ENCODE measurements at places on chromosomes 3 and 15.
A peak's percentile ranks its signal among the peaks of the same experiment; 100 is the strongest.

DNA sequence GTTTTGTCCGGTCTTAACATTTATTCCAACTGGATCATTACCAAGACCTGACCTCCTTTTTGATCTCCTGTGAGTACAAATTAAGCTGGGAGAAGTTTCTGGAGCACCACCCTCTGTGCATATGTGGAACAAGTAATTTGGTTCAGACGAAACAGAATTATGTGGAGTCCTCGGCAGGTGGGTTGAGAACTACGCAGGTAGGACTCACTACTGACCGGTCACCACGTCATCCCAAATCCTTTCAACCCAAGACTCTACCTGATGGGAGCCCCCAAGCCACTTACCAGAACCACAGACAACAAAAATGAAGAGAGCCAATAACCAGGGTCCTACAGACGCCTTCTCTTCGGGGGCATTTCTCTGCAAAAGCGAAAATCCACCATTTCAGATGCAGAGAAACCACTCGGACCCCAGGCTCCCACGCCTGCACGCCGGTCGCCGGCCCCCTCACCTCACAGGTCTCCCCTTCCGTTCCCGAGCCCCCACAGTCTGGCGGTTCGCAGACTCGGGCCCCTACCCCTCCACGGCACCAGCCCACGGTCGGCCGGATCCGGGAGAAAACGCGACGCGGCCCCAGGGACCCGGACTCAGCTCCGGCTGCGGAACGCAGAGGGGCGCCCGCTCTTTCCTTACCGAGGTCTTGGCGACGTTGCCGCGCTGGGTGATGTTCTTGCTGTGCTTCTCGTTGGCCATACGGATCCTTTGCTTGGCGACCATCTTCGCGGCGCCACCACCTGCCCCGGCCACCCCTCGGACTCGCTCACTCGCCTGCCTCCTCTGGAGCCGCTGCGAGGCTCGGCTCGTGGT, 674 bp downstream of the SERP1 start:
- peak; percentile 43 for DNase-seq

DNA sequence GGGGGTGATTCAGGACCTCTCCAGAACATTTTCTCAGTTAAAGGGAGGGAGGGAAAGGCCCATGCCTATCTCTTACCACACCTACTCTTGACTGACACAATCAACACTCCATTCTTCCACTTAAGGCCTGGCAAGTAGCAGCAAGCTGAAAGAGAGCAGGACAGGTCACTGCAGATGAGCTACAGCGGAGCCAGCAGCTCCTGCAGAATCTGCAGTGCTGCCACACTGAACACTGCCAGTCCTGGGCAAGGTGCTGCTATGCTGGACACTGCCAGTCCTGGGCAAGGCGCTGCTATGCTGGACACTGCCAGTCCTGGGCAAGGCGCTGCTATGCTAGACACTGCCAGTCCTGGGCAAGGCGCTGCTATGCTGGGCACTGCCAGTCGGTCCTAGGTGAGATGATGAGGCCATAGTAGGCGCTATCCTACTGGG, 143.7 kb downstream of the MYLK start:
- no peak for DNase-seq

- no peak for DNase-seq
These were observed 55.8 kb upstream of the TSPAN3 start for GRCh38 chr15:77126529-77127326.

DNA sequence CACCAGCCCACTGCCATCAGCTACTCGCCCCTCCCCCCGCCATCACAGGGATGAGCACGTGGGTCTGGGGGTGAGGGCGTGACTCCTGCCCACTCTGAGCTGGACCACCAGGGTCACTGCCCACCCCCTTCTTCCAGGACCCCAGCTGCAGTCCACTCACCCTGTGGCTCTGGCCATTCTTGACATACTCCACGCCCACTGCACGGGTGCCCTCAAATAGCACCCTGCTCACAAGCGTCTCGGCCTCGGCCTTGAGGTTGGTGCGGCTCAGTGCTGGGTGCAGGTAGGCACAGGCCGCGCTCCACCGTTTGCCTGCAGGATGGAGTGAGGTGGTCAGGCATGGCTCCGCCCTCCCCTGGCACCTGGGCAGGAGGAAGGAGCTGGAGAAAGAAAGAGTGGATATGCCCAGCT, 23.9 kb downstream of the CHDH start:
- DNase-seq, result no peak

- no peak for DNase-seq
These were observed 72.8 kb downstream of the CPN2 start for GRCh38 chr3:194278186-194278845.

GRCh38 chr3:135260025-135260424, 465.0 kb downstream of the EPHB1 start:
- DNase-seq, result no peak

DNA sequence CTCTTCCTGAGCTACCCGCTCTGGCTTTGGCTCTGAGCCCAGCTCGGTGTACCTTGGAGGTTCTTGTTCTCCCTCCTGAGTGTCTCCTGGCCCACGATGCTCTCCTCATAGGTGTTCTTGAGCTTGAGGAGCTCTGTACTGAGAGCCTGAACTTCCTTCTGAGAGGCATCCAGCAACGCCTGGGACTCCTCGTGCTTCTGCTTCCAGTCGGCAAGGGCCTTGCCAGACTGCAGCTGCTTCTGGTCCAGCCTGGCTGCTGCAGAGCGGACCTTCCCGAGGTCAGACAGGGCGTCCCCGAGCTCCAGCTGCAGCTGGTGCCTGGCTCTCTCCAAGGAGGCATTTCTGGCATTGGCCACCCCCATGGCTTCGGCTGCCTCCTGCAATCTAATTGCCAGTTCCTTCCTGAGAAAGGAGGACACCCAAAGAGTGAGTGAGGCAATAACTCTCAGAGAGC, 99.8 kb downstream of the MYH15 start:
- no peak for DNase-seq

- DNase-seq, result no peak
These were observed 46.0 kb downstream of the MEIS2 start for GRCh38 chr15:37054336-37054735.

GRCh38 chr3:22377421-22377820, 626.4 kb upstream of the ZNF385D start:
- no peak for DNase-seq

DNA sequence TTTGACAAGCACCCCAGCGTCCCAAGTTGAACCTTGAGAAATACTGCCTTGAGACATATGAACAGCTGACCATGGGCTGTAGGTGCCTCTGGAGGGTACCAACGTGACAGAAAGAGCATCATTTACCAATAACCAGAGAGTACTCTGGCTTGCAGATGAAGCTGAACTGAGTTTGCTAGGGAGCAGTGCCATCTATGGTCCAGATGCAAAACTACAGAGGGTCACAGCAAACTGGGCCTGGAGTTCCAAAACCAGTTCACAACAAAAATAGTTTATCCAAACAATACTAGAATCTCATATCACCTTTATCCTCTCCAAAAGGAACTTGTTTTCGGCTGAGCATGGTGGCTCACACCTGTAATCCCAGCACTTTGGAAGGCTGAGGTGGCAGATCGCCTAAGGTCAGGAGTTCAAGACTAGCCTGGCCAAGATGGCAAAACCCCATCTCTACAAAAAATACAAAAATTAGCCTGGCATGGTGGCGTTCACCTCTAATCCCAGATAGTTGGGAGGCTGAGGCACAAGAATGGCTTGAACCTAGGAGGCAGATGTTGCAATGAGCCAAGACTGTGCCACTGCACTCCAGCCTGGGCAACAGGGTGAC, 69.3 kb downstream of the CHAC1 start:
- peak; percentile 37 for DNase-seq

DNA sequence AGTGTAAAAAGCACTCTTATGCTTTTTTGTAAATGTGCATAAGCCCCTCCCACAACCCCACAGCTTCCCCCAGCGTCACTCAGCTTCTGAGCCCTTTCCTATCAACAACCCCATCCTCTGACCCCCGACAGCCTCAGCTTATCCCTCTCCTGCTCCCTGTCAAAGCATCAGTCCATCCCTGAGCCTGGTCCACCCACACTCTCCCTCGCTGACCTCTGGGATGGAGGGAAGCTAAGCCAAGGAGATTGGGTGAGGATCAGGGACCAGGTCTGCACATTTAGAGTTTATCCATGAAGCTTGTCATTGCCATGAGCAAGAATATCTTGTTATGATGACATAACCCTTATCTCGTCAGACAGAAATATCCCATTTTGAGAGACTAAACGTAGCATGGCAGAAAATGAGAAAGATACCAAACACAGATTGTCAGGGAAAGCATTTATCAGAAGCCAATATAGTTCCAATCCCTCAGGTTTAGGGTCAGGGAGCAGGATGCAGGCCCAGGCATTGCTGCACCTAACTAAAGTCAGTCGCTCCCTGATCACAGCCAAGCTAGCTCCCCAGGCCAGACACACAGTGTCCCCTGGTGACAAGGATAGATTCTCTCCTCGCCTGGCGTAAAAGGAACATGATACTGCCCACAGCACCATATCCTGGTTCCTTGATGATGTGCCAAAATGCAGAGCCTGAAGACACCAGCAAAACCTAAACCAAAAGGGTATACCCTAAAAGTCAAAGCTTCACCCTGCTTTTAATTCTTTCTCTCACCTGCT, 66.9 kb downstream of the DCLK3 start:
- DNase-seq, result no peak

DNA sequence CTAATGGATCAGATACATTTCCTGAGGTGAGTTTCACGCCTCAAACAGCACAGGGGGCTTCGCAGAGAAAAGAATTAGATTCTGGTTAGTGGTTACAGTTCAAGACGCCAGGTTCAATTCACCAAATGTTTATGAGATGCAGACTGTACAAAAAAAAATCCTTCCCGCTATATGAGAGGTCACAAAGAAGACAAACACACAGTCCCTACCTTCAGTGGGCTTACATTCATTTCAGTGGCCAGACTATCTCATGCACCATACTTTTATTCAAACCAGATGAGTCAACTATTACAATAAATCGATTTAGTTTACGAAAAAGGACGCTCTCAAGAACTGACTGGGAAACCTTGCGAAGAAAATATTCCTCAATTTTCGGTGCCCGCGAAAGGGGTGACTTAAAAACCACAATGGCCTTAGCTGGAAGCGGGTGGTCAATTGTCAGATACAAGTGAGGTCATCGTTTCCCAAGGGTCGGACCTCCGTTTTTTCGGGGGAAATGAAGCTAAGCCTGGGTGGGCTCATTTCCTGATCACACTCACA, 695 bp downstream of the METTL6 start:
- DNase-seq, result no peak

DNA sequence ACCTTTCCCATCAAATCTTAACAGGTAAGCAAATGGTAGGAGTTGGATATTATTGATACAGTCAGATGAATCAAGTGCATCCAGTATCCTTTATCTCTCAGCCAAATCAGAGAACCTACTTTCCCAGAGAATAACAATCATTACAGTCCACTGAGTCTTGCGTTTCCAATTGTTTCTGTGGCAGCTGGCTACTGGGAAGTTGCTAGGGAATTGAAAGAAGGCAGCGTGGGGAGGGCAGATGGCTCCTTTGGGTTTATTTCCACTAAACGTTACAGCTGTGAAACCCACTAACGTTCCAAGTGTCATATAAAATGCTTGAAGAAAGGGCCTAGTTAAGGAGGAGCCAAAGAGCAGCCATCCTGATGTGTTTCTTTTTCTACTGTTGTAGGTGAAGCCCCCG, 78.4 kb downstream of the WDR72 start:
- no peak for DNase-seq

- peak; percentile 15 for DNase-seq
These were observed 57.7 kb downstream of the CNTN4 start for GRCh38 chr3:2156244-2156847.

GRCh38 chr3:157088601-157089454, 71.1 kb downstream of the CCNL1 start:
- peak; percentile 97 for DNase-seq

DNA sequence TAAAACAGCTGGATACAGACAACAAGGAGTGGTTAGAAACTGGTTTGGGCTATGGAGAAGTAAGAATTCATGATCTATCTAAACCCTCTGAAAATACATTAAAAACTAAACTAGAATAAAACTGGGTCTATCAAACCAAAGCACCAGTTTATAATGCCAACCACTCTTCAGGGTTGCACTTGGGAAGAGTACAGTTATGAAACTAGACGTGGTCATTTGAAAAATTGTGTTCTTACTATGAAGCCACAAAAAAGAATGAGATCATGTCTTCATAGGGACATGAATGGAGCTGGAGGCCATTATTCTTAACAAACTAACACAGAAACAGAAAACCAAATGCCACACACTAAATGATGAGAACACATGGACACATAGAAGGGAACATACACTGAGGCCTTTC, 103.8 kb downstream of the GAP43 start:
- no peak for DNase-seq

DNA sequence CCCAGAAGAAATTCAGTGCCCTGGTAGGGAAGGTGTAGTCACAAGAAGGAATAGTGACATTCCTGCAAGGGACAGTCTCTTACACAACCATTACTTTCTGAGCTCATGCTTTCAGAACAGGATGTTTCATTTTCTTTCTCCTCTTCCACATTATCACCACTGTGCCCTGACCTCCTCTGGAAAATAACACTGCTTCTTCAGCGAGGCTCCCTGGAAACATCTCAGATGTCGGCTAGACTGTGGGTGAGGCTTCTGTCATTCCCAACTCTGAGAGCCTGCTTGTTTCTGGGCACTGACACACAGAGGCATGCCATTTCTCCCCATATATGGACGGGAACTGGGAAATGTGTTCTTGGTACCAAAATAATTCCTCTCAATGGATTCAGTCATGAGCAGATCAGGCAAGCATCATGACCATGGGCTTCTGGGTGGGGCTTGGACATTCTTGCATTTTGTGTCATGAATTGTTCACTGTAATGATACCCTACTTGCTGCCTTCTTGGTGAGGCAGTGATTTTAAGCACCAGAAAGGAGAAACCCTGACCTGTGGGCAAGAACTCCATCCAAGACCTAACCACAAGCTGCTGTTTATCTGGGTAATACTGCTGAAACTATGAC, 14.3 kb upstream of the TNFAIP8L3 start:
- no peak for DNase-seq

DNA sequence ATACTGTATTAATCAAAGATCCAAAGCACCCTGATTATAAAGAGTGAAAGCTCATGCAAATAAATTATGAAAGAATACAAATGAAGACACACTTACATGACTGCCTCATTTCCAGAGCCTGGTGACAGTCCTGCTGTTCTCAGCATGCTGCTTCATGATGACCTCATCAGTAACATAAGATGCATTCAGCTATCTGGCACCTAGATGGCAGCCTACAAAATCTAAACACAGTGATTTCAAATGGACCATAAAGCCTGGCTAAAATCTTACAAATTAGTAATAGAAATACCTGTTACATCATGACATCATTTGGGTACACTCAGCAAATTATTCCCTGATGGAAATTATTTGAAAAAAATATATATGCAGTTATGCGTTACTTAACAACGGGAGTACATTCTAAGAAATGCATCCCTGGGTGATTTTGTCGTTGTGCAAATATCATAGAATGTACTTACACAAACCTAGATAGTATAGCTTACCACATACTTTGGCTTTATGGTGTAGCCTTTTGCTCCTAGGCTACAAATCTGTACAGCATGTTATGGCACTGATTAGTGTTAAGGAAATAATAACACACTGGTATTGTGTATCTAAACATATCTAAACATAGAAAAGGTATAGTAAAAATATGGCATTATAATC, 207.2 kb downstream of the EPHA3 start:
- no peak for DNase-seq

Data from GM10248 (cell line).